ENCODE measurements at places on chromosomes 16 and 17. TPM values are rescaled to one million over a fixed set of nuclear protein-coding genes. Genes with fewer than 3 reads are reported as not detected.

The LGALS9B gene
- total RNA-seq = not detected

The MILR1 gene
- total RNA-seq = 0.56 TPM

The KCNJ18 gene
- not detected for total RNA-seq

The KRT28 gene
- total RNA-seq = not detected

The MED13 gene
- 51.1 TPM for total RNA-seq

The FADS6 gene
- total RNA-seq = not detected

The KRT222 gene
- total RNA-seq = not detected

The KRTAP2-2 gene
- not detected for total RNA-seq

The CACNA1H gene
- total RNA-seq = 1.6 TPM

The C16orf54 gene
- total RNA-seq = not detected

Measured in IMR-90 (cell line).